ENCODE measurements at places on chromosomes 6 and 20.

- DNase-seq = no peak
These were observed 163.7 kb downstream of the MAFB start for GRCh38 chr20:40525351-40525750.

GRCh38 chr20:36149012-36149411 lies 5.5 kb upstream of the EPB41L1 start:
- no peak for DNase-seq

DNA sequence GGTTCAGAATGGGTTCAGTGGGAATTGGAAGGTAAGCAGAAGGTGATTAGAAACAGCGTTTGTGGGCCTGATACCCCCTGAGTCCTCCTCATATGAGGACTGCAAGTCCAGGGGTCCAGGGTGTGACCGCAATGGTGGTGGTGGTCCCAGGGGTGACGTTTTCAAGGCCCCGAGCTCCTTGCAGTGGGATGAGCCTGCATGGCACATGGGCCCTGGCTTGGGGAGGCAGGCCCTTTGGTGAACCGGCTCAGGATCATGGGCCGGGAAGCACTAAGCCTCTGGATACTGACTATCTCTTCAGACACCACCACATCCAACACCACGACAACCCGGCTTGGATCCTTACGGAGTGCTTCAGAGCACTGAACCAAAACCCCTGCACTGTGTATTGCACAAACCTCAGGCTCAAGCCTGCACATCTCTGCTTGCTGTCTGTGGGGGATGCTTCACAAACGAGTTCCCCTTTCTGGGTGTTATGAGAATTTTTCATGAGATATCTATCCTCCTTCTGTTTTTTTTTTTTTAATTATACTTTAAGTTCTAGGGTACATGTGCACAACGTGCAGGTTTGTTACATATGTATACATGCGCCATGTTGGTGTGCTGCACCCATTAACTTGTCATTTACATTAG lies 67.9 kb downstream of the STK35 start:
- no peak for DNase-seq

- no peak for DNase-seq
These were observed 409.6 kb downstream of the MAFB start for GRCh38 chr20:40279390-40279789.

DNA sequence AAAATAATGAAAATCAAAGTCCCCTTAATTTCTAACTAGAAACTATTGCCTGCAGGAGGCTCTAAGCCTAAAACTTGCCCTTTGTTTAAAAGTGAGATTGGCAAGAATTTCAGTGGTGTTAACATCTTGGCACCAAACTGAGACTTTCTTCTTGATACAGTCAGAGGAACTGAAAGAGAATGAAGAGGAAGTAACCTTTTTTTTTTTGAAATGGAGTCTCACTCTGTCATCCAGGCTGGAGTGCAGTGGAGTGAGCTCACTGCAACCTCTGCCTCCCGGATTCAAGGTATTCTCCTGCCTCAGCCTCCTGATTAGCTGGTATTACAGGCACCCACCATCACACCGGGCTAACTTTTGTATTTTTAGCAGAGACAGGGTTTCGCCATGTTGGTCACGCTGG lies 3.6 kb downstream of the DOP1A start:
- no peak for DNase-seq

DNA sequence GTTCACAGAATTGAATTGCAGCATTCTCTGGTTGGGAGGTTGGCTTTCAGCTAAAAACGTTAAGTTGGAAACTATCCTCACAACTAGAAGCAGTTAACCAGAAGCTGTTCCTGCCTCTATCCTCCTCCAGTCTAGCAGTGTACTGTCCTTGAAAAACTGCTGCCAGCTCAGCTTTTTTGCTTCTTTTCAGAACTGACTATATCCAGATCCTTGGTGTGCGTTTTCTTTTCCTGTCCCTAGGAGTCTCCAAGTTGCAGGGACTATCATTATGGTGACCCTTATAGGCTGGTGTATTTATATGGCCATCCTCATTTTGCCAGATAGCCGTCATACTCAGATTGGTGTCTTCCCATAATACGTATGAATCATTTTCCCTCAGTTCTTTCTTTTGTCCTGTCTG lies 5.5 kb downstream of the ITCH start:
- no peak for DNase-seq

DNA sequence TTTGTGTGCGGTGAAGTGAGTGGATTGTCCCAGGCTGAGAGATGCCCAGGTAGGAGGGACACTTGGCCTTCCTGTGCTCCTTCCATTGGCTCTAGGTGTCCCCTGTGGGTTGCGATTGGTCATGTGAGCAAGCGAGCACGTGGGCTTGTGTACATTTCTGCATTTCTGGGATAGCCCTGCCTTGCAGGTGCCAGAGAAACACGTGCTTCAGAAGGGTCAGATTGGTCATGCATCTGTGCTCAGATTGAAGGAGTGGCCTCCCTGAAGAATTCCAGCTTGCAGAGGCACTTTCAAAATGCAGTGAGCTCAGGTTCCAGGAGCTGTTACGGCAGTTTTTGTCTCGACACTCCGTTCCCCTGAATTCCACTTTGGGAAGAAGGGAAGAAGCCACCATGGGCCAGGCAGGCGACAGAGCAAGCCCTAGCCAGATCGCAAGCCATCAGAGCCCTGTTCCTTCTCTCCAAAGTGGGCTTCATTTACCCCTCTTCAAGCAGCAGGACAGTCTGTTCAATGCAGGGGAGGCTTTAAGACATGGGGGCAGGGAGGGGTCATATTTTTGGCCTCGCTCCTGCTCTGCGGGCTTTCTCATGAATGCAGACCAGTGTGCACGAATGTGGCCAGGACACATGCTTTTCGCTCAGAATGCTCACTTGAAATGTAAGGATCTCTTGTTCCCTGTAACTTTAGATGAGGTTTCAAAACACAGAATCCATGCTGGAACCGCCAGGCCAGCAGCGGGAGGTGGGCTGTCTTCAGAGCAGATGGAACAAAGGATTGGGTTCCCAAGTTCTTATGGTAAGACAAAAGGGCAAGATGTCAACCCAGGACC lies 78.6 kb upstream of the AKAP12 start:
- DNase-seq = no peak

GRCh38 chr20:24574307-24574706 lies 104.9 kb downstream of the SYNDIG1 start:
- DNase-seq = no peak

DNA sequence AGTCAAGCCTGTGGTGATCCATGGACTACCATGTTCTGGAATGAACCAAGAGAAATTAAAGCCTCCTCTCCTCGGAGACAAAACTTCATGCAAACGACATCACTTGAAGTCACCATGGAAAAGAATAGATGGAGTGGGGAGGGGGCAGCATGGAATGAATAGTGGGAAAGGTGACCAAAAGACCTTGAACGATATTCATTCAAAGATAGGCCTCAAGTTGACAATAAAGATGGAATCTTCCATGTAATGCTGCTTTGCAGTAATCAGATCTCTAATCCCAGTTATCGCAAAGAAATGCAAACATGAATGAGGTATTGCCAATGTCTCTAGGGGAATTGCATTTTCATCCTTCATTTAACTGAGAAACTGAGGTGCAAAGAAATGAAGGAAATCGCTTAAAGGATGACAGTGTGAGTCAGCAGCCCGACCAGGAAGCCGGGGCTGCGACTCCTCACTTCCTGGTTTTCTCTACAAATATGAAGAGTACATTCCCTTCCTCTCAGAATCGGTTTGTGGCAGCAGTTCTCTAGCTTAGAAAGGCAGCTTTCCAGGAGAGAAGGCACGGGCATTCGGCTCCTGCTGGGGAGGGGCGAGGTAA lies 65.6 kb upstream of the RREB1 start:
- no peak for DNase-seq

GRCh38 chr6:26175428-26176181 lies 88.4 kb downstream of the HFE start:
- DNase-seq = no peak

DNA sequence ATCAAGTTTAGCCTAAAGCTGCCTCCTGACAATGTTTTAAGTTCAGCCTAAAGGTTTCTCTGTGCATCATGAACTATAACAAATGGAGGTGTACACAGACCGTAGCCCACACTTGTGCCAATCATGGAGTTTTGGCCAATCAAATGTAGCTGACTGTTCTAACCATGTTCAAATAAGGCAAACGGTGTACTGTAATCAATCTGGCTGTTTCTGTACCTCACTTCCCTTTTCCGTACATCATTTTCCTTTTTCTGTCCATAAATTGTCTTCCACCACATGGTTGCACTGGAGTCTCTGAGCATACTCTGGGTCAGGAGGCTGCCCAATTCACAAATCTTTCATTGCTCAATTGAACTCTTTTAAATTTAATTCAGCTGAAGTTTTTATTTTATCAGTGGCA lies 132.2 kb upstream of the UST start:
- no peak for DNase-seq

GRCh38 chr6:52595000-52595795 lies 18.3 kb upstream of the TRAM2 start:
- no peak for DNase-seq

DNA sequence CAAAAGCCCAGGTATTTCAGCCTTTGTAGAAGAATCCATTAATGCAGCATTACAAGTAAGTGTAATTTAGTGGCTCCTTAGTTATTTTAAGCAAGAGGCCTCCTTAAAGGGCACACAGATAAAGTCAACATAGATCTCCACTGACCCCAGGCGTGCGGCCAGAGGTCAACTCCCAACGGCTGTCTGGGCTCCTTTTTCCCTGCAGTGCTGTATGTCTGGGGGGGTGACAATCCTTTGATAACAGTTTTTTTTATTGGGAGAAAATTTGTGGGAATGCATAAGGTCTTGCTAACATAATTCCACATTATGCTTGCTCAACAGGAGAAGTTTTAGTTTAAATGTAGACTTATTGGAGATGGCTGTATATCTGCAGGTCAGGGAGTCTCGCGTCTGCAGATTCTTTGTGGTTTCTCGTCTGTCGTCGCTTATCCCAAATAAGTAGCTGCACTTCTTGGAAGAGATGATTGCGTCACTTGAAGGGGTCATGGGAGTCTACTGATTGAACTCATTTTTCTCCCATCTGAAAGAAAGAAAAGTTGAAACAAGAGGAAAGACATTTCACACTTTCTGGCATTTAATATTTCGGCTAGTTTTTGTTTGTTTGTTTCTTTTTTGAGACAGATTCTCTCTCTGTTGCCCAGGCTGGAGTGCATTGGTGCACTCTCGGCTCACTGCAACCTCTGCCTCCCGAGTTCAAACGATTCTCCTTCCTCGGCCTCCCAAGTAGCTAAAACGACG lies 151.7 kb upstream of the AKAP12 start:
- no peak for DNase-seq

GRCh38 chr20:41009946-41010345 lies 18.7 kb upstream of the TOP1 start:
- no peak for DNase-seq
